Ovary (tissue), 10 donors: ENCODE measurements at places on chromosomes 16 and 17. TPM values are rescaled to one million over a fixed set of nuclear protein-coding genes. Genes with fewer than 3 reads are reported as not detected.

The PERCC1 gene
- not detected for polyA plus RNA-seq

GRCh38 chr17:79935197-79935885 lies 96.1 kb upstream of the CBX4 start:
- no peak for DNase-seq

The RNF157 gene
- 1.9 TPM for polyA plus RNA-seq

DNA sequence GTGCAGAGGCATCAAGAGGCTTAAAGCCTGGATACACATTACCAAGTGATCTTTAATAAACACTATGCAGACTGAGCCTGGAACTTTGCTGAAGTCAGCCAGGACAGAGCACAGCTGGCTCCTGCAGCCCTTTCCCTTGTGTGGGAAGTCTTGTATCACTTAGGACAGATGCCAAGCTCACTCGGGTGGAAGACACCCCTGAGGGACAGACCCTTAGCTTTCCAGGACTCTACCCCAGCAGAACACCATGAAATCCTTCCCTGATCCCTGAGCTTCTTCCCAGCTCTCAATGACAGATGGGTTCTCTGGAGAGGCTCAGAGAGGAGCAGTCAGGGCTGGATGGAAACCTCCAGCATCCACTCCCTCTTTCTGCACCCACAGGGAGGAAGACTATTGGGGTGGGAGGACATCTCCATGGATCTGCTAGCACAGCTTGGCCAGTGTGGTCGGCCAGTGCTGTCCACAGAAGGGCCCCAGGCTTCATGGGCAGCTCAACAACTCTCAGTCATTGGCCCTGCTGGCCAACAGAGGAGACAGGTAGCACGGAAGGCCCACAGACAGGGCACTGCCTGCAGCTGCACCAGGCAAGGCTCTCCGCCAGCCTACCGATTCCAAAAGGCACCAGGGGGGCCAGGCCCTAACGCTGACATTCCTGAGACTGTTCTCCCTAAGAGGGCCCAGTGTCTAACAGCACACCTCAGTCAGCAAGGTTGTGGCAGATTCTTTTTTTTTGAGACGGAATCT lies 15.9 kb downstream of the RAB5C start:
- DNase-seq = peak; percentile 39

- DNase-seq = no peak
Observed at GRCh38 chr17:48247603-48248002, 140.0 kb downstream of the SNX11 start.

- DNase-seq = no peak
Observed at GRCh38 chr17:55303701-55304145, 39.0 kb downstream of the HLF start.

DNA sequence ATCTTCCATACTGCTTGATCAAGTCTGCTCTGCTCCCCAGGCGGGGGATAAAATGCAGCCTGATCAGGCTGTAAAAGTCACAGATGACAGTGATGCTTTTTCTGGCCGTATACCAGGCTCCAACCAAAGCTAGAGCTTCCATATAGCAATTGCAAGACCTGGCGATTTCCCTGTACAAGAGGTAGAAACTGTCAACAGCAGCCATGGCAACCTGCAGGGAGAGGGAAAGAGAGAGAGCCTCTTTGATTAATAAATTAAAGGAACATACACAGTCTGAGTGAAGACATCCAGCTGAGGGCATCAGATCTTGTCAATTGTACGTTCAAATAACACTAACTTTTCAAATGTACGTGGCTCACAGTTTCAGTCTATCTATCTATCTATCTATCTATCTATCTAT lies 13.9 kb downstream of the HSDL1 start:
- no peak for DNase-seq

DNA sequence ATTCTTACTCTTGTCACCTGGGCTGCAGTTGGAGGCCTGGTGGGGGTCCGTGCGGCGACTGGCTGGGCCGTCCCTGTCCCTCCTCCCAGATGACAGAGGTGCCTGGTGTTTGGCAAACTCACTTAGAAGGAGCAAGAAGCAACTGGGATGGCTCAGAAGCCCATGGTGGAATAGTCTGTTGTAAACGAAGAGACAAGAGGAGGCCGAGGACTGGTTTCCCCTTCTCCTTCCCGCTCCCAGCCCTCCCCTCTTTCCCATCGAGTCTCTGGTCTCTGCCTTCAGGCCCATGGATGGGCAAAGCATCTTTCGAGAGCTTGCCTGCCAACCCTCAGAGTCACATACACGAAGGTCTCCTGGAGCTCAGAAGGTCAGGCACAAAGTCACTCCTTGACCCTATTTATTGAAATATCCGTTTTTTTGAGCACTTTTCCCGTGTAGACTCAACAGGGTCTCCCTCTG lies 364.4 kb downstream of the SEC14L1 start:
- no peak for DNase-seq

DNA sequence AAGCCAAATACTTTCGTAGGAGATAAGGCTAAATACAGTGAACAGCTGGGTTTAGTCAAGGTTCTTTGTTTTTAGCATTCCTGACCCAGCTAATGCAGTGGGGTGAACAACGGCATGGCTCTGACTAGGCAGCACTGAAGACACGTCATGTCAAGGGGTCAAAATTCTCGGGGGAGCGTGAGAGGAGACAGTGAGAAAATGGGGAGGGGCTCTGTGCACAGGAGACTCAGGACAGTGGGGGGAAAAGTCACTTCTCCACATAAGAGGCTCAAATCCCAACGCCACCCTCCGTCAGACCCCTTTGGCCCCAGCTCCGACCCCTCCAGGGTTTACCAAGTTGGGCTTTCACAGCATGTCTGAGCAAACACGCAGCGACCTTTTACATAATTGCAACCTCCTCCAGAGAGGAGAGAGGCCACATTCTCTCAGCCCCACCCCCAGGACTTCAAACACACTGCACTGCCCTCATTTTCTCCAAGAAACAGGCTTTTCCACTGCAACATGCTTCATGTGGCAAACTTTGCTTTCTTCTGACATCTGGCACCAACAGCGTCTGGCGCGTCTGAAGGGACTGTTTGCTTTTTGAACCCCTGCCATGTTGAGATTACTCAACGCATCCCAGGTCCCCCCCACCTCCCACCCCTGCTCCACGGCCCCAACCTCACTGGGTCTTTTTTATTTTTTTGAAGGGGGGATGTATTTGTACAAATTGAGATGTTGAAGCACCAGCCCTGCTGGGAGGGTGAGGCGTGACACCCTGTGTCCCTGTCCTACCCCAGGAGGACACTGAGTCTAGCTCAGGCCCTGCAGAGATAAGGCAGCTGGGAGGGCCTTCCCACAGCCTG lies 30.0 kb downstream of the AXIN2 start:
- DNase-seq = peak; percentile 88

GRCh38 chr17:9875441-9875840 lies 29.6 kb downstream of the RCVRN start:
- DNase-seq = no peak

The HS3ST2 gene
- polyA plus RNA-seq = 6.4 TPM

DNA sequence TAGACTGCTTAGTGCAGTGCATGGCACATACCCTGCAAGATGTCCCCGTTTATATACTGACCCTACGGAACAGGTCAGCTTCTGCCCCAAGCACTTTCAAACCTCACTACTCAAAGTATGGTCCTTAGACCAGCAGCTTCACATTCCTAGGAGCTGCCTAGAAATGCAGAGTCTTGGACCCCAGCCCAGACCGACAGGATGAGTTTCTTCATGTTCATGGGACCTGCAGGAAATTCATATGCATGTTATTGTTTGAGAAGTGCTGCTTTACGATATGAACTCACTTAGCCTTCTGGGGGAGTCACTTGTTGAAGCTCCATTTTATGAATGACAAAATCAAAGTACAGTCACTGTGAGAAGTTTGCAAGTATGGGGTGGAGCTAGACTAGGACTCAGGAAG lies 82.6 kb downstream of the DYNLRB2 start:
- no peak for DNase-seq

DNA sequence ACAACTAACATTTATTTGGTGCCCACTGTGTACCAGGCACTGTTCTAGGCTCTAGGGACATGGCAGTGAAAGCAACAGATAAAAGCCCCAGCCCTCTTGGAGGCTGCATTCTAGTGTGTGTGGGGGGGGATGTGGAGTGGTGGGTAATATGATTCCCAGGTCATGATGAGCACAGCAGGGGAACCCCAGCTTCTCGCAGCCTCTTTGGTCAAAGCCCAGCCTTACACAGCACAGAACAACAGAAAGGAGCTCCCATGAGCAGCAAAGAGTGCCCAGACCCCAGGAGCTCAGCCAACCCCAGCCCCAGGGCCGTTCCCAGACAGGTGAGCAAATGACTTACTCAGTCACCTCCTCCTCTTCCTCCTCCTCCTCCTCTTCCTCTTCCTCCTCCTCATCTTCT lies 21.9 kb downstream of the CNGB1 start:
- DNase-seq = no peak

The SLC16A13 gene
- 1.2 TPM for polyA plus RNA-seq

- no peak for DNase-seq
Observed at GRCh38 chr17:1915889-1916288, 86.1 kb downstream of the RPA1 start.
